ENCODE measurements at places on chromosomes 2 and 18.

GRCh38 chr2:30208453-30208852 lies 22.9 kb upstream of the LBH start:
- no peak for DNase-seq

GRCh38 chr2:174007010-174007409 lies 41.8 kb upstream of the SP3 start:
- no peak for DNase-seq

DNA sequence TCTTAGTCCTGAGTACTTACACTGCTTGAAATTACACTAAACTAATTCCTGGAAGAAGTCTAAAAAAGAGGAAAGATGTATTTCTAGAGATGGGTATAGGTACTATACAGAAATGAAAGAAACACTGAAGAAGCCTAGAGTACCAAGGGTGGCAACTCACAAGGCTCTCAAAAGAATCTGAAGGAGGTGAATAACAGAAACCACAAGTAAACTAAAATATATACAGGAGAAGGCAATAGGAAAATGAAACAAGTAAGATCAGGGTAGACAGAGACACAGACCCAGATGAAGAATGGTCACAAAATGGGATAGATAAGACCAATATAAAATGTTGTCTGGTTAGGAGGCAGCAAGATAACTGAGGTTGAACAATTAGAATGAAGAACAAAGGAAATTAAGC lies 59.9 kb downstream of the USP37 start:
- no peak for DNase-seq

- no peak for DNase-seq
Measured at GRCh38 chr2:54768772-54769428, 45.4 kb downstream of the EML6 start.

- no peak for DNase-seq
Measured at GRCh38 chr2:143530758-143531157, 401.5 kb downstream of the ARHGAP15 start.

GRCh38 chr2:101828257-101828656 lies 130.8 kb downstream of the MAP4K4 start:
- DNase-seq, result no peak

DNA sequence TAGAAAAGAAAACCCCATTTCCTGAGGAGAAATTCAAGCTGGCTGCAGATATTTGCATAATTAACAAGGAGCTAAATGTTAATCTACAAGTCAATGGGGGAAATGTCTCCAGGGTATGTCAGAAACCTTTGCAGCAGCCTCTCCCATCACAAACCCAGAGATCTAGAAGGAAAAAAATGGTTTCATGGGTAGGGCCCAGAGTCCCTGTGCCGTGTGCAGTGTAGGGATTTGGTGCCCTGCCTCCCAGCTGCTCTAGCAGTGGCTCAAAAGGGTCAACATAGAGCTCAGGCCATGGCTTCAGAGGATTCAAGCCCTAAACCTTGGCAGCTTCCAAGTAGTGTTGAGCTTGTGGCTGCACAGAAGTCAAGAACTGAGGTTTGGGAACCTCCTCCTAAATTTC lies 290.2 kb upstream of the TMEFF2 start:
- no peak for DNase-seq

DNA sequence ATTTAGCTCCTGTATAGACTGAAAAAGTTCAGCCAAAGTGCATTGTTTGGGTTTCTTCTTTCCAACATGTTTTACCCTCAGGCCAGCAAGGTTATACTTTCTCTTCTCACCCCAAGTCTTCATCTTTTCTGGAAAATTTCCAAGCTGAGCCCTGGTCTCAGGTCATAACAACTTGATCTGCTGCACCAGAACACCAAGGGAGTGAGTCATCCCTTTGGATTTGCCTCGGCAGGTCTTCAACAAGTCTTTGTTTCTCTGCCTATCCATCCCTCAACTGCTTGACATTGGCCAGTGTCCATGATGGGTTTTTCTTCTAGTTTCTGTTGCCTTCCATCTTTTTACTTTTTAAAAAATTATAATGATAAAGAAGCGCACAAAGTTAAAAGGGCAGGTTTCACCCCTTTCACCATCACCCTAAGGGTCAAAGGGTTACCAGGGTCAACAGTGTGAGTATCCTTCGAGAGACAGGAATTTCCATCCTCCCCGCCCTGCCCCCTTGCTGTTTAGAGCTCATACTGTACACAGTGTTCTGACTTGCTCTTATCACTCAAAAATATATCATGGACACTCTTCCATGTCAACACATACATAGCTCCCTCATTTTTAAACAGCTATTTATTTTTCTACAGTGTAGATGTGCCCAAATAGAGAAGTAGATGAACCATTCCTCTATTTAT lies 5.7 kb upstream of the SPATS2L start:
- no peak for DNase-seq

- DNase-seq, result no peak
Measured at GRCh38 chr2:173874894-173875237, 90.3 kb downstream of the SP3 start.

DNA sequence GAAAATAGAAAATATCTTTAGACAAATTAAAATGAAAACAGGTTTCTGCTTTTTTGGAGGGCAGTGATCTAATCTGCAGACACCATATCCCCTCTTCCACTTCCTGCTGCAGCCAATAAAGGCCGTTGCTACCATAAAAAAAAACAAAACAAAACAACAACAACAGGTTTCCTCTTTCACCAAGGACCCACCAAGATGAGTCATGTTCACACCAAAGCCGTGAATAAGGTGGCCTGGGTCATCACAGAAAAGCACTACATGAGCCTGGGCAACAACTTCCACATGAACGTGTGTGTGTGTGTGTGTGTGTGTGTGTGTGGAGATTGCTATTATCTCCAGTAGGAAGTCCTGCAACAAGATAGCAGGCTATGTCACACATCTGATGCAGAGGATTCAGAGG lies 24.8 kb upstream of the TFCP2L1 start:
- DNase-seq, result no peak

- no peak for DNase-seq
Measured at GRCh38 chr2:45782986-45783385, 131.5 kb downstream of the PRKCE start.

GRCh38 chr2:17634997-17635396 lies 94.5 kb downstream of the VSNL1 start:
- DNase-seq, result no peak

GRCh38 chr18:25284861-25285550 lies 67.0 kb downstream of the ZNF521 start:
- DNase-seq, result no peak

- DNase-seq, result no peak
Measured at GRCh38 chr18:2983296-2983695, 29.6 kb downstream of the LPIN2 start.

DNA sequence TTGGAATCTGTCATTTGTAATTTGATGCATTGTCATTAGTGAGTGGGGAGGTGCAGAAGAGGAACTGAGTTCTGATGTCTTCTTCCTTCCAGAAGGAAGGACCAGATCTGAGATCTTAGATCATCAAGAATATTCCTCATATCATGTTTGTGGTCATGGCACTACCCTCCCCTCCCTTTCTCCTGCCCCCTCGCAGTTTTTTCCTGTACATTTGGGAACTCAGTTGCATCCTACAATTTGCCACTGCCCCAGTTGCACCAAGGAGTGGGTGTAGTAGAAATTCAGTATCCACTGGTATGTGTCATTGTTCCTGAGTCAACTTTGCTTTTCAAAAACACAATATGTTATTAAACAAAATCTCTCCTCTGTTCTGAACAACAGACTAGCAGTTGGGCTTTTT lies 26.6 kb upstream of the ACVR1 start:
- DNase-seq, result no peak

DNA sequence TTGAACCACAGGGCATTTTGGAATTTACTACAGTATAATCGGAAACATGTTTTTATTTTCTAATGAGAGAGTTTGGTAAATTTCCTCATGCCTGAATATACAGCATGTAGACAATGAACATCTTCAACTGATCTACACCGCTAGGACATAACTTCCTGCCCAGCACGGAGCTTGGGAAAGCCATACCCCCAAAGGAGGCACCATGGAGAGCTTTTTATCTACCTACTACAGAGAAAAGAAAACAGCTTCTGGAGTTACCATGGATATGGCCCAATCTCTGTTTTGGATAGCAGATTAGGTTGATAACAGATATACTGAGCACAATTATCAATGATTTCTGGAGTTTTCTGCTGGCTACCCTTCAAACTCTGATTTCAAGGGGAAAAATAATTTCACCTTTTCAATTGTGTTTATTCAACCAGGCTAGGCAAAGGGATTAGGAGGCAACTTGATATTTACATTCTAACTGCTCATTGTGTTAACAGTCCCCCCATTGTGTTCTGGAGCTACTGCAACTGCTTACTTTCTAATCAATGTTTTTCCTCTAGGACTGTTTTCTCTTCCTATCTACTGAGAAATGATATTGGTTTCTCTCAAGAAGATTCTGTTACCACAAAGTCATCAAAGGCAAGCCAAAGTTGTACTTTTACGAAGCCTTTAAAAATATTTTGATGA lies 123.0 kb upstream of the ARHGAP28 start:
- DNase-seq, result no peak

GRCh38 chr2:73105511-73105971 lies 7.2 kb downstream of the RAB11FIP5 start:
- DNase-seq, result no peak

DNA sequence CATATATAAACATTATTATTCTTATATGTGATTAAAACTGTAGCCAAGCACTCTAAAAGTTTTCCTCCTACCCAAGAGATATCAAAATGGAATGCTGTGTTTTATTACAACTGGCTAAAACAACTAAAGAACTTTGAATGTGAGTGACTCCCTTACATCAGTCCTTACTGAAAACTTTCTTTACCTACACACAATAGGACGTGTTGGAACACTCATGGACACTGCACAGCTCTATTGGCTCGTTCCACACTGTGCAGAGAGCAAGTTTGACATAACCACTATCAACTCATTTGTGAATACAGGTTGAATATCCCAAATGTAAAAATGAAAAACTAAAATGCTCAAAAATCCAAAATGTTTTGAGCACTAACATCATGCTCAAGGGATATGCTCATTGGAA lies 650.6 kb downstream of the SLC4A3 start:
- DNase-seq, result no peak
